ENCODE measurements at places on chromosomes 12 and 14. TPM values are rescaled to one million over a fixed set of nuclear protein-coding genes. Genes with fewer than 3 reads are reported as not detected.

The TEX52 gene
- not detected for total RNA-seq

DNA sequence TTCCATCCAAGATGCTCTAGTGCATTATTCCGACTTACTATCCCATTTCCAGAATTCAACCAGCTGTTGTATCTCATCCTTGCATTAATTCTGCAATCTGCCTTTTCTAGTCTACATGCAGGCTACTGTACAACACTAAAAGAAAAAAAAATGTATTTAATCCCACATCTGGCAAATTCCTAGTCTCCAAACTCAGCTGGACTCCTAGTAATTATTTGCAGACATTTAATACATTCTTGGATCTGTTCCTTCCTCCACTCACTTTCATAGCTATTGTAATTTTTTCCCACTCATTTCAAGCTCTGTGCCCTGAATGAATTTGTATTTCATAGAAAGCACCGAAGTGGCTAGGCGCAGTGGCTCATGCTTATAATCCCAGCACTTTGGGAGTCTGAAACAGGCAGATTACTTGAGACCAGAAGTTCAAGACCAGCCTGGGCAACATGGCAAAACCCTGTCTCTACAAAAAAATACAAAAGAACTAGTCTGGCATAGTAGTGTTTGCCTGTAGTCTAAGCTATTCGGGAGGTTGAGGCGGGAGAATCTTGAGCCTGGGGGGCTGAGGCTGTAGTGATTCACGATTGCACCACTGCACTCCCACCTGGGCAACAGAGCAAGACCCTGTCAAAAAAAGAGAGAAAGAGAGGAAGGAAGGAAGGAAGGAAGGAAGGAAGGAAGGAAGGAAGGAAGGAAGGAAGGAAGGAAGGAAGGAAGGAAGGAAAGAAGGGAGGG is 39.5 kb upstream of the YAF2 start:
- no peak overlapping the region for H3K27ac ChIP-seq
- H3K27me3 ChIP-seq: peaks cover 10% of the 10 kb centered on the region
- H3K4me3 ChIP-seq: no peak overlapping the region

DNA sequence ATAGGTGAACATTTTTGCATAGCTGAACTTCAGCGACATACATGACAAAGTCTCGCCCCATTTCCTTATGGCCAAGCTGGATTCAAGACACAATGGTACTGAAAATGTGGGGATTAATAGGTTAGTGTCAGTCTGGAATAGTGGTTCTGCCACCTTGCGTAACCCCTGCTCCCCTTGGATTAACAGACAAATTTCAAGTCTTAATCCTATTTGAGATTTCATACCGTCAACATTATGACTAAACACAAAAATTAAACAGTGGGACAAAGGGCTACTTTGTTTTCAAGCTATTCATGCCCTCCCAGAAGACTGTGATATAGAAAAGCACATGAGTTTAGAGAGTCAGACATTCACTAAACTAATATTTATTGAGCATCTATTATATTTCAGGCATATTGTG is 138.9 kb upstream of the HIF1A start:
- no peak for DNase-seq
- peaks cover 42% of the 10 kb centered on the region for H3K36me3 ChIP-seq
- no peak overlapping the region for H3K27ac ChIP-seq
- no peaks in the 10 kb centered on the region for H3K27me3 ChIP-seq
- no peak overlapping the region for H3K4me3 ChIP-seq
- H3K4me1 ChIP-seq: peaks cover 54% of the 10 kb centered on the region

DNA sequence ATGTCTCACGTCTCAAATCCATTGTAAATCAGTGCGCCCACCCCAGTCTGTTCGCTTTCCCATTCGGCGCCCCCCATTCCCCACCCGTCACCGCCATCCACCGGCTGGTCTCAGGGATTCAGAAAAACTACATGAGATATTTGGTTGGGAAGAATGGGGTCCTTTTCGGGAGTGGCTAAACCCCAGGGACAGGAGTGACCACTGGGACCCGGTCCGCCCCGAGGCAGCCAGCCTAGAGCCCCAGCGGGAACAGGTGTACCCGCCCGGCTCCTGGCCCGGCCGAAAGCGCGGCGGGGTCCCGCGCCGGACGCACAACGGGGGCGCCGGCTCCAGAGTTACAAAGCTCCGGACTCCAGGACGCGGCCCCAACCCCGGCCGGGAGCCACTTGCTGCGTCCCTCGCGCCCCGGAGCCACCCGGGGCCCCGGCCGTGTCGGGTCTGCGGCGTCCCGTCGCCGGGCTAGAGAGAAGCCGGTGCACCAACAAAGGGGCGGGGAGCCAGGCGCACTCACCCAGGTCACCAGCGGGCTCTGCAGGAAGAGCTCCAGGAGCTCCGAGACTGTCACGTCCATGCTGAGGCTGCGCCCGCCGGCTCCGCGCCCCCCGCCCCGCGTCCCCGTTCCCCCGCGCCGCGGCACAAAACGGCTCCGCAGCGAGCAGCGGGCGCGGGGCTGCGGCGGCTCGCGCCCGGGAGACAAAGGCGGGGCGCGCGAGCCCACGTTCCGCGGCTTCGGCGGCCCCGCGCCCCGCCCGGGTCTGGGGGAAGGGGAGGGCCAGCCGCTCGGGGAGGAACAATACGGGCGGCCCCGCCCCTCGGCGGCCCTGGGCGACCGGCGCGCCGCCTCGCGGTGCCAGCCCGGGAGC is at the start of gene CCDC88C:
Gene CCDC88C (minus strand): TSS at position 701 of the 863 bp plus-strand sequence. CDS start 130 bp downstream, at position 571.
- peak; percentile 91 for DNase-seq
- H3K27ac ChIP-seq: peak within 1 kb of the TSS; percentile 99
- peaks cover 36% of the 10 kb centered on the region for H3K36me3 ChIP-seq
- peaks cover 2% of the 10 kb centered on the region for H3K27me3 ChIP-seq

GRCh38 chr12:54166567-54167499 is 22.0 kb downstream of the SMUG1 start:
- no peak overlapping the region for H3K27ac ChIP-seq
- no peaks in the 10 kb centered on the region for H3K36me3 ChIP-seq
- no peaks in the 10 kb centered on the region for H3K27me3 ChIP-seq
- H3K4me3 ChIP-seq: no peak overlapping the region
- no peak for DNase-seq

DNA sequence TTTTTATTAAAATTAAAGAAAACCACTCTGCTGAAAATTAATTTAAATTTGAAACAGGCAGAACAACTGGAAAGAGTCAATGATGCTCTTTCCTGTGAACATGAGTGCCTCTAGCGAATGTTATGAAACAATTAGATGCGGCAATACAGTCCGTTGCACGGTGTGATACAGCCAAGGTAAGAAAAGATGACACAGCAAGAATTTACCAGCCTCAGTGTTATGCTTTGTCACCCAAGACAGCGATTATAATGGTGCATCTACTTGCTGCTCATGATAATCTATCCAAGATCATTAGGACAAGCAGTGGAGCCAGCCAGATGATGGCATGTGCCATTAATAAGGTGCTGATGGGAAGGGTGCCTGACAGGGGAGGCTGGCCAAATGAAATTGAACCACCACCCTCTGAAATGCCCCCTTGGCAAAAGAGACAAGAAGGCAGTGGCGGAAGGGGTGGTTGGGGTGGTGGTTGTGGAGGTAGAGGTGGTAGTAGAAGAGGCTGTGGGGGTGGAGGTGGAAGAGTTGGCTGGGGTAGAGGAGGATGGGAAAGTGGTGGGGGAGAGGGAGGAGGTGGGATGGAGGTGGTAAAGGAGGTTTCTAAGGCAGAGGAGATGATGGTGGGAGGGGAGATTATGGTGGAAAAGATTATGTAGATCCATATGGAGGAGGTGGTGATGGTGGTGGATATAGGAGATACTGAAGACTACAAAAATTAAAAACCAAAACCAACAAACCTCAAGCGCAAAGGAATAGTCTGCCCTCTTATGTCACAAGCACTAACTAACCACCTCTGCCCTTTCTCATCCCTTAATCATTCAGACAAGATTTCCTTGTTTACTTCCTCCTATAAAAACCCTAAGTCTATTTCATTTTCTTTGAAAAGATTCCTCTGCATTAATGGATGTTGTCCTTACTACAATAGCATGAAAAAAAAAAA is 4.0 kb upstream of the RESF1 start:
- peak overlapping the region; percentile 52 for H3K27ac ChIP-seq
- peaks cover 31% of the 10 kb centered on the region for H3K4me1 ChIP-seq
- H3K4me3 ChIP-seq: peak overlapping the region; percentile 16
- H3K36me3 ChIP-seq: peaks cover 39% of the 10 kb centered on the region
- H3K27me3 ChIP-seq: no peaks in the 10 kb centered on the region
- DNase-seq: no peak

GRCh38 chr14:104728631-104729030 is 4.6 kb downstream of the ADSS1 start:
- no peak for DNase-seq
- no peak overlapping the region for H3K4me3 ChIP-seq
- no peaks in the 10 kb centered on the region for H3K27me3 ChIP-seq
- H3K27ac ChIP-seq: no peak overlapping the region

DNA sequence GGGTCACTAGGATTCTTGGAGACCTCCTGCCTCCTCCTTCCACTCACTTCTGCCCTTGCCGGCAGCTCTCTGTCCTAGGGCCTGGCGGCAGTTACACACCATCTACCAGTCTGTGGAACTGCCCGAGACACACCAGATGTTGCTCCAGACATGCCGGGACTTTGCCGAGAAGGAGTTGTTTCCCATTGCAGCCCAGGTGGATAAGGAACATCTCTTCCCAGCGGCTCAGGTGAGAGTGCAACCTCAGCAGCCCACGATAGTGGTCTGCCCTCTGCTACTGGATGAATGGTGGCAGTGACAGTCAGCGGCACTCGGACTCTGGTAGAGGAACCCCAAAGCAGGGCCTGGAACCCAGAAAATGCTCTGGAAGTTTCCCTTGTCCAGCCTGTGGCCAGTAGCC is 1.3 kb downstream of the ACADS start:
- no peak for DNase-seq
- H3K27me3 ChIP-seq: no peaks in the 10 kb centered on the region
- H3K36me3 ChIP-seq: peaks cover 20% of the 10 kb centered on the region
- H3K27ac ChIP-seq: no peak overlapping the region

DNA sequence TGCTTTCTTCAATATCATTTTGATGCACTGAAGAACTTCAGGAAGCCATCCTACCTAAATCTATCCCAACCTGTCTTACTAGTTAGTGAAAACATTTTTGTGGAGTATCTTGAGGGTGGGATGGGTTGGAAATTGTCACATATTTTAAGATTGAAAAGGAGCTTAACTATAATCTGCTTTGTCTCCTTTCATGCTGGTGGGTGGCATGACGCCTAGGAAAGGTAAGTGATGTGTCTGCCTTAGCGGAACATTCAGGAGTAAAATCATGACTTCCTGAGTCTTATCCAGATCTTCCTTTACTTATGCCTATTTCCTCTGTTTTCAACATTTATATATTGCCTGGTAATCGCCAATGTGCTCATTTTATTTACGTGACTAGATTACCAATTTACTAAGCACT is 74.1 kb downstream of the FLRT2 start:
- H3K4me3 ChIP-seq: no peak overlapping the region
- no peaks in the 10 kb centered on the region for H3K27me3 ChIP-seq
- H3K4me1 ChIP-seq: no peaks in the 10 kb centered on the region
- H3K36me3 ChIP-seq: no peaks in the 10 kb centered on the region
- no peak for DNase-seq
- H3K27ac ChIP-seq: no peak overlapping the region

- H3K4me3 ChIP-seq: no peak overlapping the region
- no peak for DNase-seq
- H3K4me1 ChIP-seq: no peaks in the 10 kb centered on the region
Measured at GRCh38 chr14:34797747-34798583, 77.2 kb downstream of the BAZ1A start.

DNA sequence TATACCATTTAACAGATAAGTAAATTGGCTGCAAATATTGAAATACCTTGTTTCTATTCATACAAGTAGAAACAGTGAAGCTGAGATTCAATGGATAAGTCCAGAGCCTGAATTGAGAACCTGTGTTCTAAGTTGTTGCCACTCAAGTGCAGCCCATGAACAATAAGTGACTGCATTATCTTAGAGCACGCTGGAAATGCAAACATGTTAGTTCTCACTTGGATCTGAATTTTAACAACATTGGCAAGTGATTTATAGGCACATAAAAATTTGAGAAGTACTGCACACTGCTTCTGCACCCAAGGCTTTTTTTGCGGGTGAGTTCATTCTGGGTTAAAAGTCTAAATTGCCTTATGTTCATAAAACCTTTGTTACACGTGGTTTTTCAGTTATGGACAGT is 484.3 kb downstream of the NAV3 start:
- H3K27me3 ChIP-seq: no peaks in the 10 kb centered on the region
- H3K36me3 ChIP-seq: no peaks in the 10 kb centered on the region
- H3K4me1 ChIP-seq: no peaks in the 10 kb centered on the region
- no peak for DNase-seq
- H3K4me3 ChIP-seq: no peak overlapping the region

DNA sequence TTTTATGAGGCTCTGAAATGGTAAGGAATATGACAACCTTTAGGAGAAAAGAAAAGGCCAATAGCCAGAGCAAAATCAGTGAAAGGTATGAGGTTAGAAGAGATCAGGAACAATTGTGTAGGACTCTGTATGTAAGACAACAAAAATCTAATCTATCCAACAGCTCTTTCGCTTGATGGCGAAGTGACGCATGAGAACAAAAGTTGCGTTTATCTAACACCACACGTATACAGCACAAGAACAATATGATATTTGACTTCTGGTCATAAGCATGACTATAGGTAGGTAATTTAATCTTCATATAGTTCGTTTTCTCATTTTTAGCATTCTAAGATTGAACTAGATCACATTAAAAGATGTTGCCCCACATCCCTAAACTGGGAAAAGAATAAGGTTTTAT is 1.5 kb downstream of the CLECL1 start:
- no peak for DNase-seq
- H3K4me1 ChIP-seq: peaks cover 26% of the 10 kb centered on the region
- peaks cover 11% of the 10 kb centered on the region for H3K36me3 ChIP-seq
- H3K27ac ChIP-seq: peak overlapping the region; percentile 35

The CLEC4D gene
- not detected for total RNA-seq

- no peaks in the 10 kb centered on the region for H3K27me3 ChIP-seq
- DNase-seq: no peak
- H3K4me1 ChIP-seq: no peaks in the 10 kb centered on the region
Measured at GRCh38 chr12:73531752-73532151, 1005.9 kb upstream of the ATXN7L3B start.

DNA sequence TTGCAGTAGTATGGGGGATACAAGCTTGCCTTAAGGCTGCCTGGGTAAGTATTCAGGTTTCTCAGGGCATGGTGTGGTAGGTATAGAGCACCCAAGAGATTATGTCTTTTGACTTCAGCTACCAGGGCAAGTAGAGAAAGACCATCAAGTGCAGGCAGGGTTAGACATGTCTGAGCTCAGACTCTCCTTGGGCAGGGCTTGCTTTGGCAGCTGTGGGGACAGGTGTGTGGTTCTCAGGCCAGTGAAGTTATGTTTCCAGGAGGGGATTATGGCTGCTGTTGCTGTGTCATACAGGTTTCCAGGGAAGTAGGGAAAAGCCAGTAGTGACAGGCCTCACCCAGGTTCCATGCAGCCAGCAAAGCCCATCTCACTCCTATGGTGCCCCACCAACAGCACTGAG is 1040.4 kb downstream of the FLRT2 start:
- no peak overlapping the region for H3K4me3 ChIP-seq
- no peak for DNase-seq
- H3K27ac ChIP-seq: no peak overlapping the region
- no peaks in the 10 kb centered on the region for H3K27me3 ChIP-seq
- no peaks in the 10 kb centered on the region for H3K4me1 ChIP-seq

GRCh38 chr12:113322343-113322742 is 12.6 kb downstream of the SLC8B1 start:
- DNase-seq: no peak
- H3K4me3 ChIP-seq: no peak overlapping the region
- no peak overlapping the region for H3K27ac ChIP-seq
- peaks cover 50% of the 10 kb centered on the region for H3K36me3 ChIP-seq

- peaks cover 4% of the 10 kb centered on the region for H3K4me1 ChIP-seq
- no peak overlapping the region for H3K27ac ChIP-seq
- no peaks in the 10 kb centered on the region for H3K36me3 ChIP-seq
- peaks cover 17% of the 10 kb centered on the region for H3K27me3 ChIP-seq
- DNase-seq: no peak
Measured at GRCh38 chr14:101405171-101405883, 156.0 kb upstream of the DIO3 start.

Measured in activated naive CD8-positive, alpha-beta T cell treated with anti-CD3 and anti-CD28 coated beads, Interleukin-2, amount 10 ng/mL, durations not matched to agents 7 days and 5 days (primary cell).